ENCODE measurements at places on chromosomes 12 and 14.

DNA sequence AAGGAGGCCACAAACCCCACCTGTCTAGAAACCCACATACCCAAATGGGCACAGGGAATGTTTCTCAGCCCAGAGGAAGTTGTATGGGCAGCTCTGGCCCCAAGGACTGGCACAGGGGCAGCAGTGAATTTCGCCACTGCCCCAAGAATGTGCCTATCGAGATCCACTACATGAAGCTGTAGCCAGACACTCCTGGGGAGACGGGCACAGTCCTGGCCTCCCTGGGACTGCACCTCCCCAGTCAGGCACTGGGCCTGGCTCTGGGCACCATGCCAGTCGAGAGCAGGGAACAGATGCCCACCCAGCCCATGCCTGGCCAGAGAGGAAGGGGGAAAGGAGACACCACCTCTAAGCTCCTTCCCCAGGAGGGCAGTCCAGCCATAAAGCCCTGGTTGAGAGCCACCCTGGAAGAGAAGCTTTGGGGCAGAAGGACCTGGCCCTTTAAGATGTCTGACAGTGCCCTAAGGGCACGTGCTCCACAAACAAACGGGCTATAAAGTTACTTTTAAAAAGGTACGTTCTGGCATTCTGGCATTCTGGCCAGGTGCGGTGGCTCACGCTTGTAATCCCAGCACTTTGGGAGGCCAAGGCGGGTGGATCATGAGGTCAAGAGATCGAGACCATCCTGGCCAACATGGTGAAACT is 8.4 kb downstream of the ADCY6 start:
- no peak for DNase-seq

GRCh38 chr12:127998988-127999387 is 268.0 kb upstream of the TMEM132C start:
- peak; percentile 64 for DNase-seq

DNA sequence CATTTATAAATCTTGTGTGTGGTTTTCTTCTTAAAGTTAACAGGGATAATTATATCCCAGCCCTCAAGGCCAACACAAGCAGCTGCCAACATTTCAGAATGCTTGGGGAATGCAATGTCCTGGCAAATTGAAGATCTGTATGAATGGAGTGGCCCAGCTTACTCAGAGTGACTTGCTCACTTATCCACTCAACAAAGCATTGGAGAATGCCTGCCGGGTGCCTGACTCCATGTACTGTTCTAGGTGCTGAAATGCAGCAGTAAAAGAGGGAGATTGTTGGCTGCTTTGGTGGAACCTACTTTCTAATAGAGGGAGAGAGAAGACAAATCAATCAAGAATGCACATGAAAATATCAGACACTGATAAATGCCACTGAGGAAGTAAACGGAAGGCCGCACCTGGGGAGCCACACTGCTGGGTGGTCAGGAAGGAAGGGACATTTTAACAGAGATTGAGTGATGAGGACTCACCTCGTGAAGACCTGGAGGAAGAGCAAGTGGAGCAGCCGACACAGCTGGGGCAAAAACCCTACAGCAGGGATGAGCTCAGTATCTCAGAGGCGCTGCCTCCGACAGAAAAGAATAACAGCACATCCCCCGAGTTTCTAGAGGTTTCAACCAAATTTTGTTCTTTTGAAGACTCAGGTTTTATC is 61.2 kb upstream of the VASH1 start:
- DNase-seq: no peak

DNA sequence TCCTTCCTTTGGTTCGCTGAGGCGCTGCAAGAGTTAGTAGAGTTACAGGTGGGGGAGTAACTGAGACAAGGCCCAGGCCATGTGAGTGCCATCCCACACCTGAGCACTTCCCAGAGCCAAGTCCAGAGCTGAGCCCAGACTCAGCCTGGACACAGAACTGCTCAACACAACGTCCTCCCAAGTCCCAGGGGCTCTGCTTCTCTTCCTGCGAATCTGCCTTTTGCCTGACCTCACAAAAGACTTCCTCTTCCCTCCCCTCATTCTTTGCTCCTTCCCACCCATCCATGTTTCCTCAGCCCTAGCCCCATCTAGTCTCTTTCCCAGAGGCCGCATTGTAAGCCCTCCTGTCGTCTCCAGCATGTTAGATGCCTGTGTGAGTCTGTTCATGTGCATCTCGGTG is 16.6 kb upstream of the MCRS1 start:
- DNase-seq: no peak

- no peak for DNase-seq
Measured at GRCh38 chr14:90201344-90201743, 55.0 kb upstream of the PSMC1 start.

GRCh38 chr14:101374373-101375338 is 186.6 kb upstream of the DIO3 start:
- DNase-seq: no peak

GRCh38 chr14:89427426-89428172 is 10.6 kb upstream of the FOXN3 start:
- no peak for DNase-seq

Data from LHCN-M2 (cell line).